ENCODE measurements at places on chromosomes 7 and 10.

GRCh38 chr7:25775570-25775969 is 376.4 kb upstream of the NFE2L3 start:
- no peak for DNase-seq

DNA sequence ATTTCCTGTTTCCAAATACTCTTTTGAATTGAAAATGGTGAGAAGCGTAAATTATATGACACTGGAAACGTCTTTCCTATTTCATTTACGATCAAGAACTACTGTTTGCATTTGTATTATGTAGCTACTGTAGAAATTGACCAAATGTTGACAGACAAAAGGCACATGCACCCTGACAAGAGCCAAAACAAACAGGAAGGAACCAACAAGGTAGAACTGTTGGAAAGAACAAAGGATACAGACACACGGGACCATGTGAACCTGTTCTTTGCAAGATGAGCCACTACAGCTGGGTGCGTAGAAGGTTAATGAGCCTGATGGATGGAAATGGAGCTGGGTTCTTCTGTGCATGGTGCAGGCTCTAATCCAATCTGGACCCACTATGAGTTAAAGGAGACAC is 48.4 kb upstream of the FZD8 start:
- no peak for DNase-seq

GRCh38 chr10:14407567-14407966 is 76.8 kb upstream of the FRMD4A start:
- DNase-seq = no peak

DNA sequence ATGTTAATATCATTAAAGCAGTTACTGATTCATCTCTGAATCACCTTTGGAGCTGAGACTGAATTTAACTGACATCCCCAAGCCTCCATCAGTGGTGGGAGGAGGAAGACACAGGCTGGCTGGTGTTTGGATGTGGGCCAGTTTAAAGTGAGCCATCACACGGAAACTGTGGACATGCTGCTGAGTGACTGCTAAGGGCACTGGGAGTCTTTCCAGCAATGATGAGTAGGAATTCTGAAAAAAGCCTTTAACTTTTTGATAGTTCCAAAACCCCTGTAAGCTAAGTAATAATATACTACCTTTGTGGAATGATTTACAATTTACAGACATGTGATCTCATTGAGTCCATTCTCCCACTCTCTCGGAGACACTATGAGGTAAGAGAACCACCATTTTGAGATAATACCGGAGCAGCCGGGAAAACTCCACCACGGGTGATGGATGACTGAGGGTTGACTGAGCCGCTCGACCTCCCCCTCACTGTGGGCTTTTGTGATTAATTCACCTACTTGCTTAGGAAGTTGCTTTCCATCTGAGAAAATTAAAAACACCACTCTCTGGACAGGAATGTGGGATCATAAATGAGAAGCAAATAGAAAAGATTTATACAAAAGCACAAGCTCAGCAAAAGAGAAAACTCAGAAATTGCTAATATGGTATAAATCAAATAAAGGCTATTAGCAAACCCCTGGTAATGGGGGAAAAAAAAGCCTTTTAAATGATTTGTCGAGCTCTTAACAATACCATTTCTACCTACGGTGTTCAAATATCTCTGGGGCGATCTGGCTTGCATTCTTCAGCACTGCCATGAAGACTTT is 194.8 kb downstream of the FANK1 start:
- peak; percentile 71 for DNase-seq

GRCh38 chr7:120867932-120868331 is 10.0 kb upstream of the TSPAN12 start:
- no peak for DNase-seq

DNA sequence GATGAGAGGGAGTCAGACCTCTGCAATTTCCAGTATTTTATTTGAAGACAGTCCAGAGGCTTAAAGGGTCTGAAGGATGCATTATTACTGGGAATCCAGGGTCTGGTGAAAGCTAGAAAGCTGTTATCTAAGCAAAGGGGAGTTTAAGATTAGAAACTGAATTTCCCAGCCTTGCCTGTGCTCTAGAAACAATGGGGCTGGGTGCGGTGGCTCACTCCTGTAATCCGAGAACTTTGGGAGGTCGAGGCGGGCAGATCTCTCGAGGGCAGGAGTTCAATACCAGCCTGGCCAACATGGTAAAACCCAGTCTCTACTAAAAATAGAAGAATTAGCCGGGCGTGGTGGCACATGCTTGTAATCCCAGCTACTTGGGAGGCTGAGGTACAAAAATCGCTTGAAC is 71.5 kb upstream of the ANLN start:
- DNase-seq = no peak

DNA sequence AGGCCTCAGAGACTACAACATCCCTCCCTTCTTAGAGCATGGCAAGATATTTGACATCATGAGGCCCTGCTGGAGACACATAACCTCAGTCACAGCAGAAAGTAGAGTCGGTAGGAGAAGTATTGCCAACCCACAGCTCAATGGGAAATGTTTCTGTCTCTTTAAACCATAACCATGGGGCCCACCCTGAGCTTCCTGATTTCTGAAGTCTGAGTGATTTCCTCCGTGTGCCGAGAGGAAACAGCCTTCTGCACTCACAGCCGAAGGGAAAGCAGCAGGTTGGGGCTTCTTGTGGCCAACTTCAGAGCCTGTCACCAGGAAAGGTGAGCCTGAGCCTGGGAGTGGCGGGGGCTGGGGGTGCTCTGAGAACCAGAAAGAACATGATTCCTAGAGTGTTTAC is at the start of gene GIMAP1:
TSS of gene GIMAP1 (plus strand) at position 246 of the 400 bp plus-strand sequence. CDS start 2,435 bp downstream, outside the sequence.
- no peak for DNase-seq

- peak; percentile 66 for DNase-seq
These were observed 93.4 kb downstream of the DOCK4 start for GRCh38 chr7:112112822-112113255.

GRCh38 chr7:506921-507622 is 12.6 kb downstream of the PDGFA start:
- no peak for DNase-seq

GRCh38 chr7:130960208-130960988 is 226.4 kb upstream of the KLF14 start:
- peak; percentile 99 for DNase-seq

GRCh38 chr7:83486957-83487356 is 162.0 kb downstream of the SEMA3E start:
- peak; percentile 26 for DNase-seq

DNA sequence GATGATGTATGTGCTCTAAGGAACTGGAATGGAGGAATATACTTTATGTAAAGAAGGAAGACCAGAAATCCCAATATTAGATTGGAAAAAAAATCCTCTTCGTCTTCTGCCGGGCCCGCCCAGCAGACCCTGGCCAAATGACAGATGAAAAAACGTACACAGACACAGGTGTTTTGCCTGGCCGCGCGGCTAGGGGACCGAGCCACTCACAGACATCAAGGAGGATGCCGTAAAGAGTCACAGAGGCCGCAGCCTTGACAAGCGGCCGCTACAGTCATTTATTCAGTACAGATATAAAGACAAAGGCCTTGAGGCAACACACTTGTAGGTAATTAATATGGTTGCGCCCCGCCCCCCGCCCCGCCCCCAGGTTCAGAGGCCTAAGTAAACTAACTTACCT is 594.1 kb downstream of the GRM8 start:
- DNase-seq = no peak

DNA sequence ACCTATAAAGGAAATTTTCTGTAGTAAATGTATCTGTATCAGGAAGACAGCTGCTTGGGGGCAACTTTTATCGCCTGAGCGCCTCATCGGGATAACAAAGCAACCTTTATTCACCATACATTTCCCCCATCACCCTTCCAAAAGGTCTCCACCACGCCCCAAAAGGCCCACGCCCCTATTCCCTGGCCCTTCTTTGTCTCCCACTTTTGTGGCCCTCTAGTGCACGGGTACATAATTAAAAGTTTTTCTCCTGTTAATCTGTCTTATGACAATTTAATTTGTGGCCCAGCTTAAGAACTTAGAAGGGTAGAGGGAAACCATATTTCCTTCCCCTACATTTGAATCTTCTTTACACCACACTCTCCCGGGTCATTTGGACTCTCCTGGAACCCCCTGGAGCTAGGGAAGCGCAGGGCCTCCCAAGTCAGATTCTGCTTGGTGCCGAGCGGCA is 625 bp downstream of the RP9 start:
- peak; percentile 60 for DNase-seq

DNA sequence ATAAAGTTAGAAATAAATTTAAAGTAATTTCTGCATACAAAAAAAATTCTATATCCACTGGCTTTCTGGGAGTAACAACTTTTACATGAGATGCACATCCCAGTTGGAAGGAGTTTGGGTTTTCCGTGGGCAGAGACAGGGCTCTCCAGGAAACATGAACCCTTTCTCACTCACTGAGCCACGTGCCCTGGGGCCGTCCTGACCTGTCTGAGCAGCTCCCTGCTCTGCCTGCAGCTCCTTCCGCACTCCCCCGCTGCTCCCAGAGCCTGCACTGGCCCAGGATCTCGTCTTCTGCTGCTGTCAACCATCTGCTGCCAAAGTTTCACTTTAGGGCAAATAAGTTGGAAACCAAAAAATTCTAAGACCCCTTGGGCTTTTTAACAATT is 169.1 kb downstream of the DIP2C start:
- DNase-seq = peak; percentile 17

DNA sequence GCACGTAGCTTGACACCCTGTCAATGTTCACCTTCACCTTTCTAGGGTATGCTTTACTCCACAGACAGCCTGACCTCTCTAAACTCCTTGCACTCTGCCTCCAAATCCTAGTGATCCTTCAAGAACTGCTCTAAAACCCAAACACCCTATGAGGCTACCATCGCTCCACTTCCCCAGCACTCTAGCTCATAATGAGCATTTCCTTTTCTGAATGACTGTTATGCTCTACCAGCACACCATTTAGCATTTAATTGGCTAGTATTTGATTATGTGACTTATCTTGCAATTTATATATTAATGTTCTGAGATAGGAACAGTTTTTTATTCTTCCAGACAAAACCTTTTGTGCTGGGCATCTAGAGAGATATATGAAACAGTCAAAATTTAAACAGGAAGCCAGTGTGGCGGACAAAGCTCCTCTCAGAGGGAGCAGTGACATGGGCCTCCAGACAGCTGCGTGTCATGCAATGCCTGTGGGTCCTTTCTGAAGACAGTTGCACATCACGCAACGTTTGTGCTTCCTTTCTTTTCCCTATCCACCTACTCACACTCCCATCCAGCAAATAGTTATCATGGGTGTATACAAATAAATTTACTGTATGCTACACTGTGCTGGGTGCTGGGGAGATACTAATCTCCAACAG is 86.3 kb downstream of the ALOX5 start:
- DNase-seq = no peak

DNA sequence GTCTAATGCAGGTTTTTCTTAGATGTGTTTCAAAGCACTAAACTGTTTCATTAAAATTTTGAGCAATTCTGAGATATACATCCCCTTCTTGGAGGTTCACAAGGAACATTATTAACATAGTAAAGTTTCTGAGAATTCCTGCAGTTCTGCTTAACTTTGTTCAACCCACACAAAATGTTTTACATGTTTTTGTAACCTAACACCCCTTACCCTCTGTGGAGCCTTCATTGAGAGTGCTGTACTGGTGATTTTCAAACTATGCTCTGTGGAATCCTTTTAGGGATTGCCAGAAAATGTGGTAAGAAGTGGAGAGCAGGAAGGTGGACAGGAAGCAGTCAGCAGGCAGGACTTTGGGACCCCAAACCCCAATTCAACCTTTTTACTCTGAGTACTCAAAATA is 53.6 kb upstream of the ABCB5 start:
- DNase-seq = peak; percentile 8

- peak; percentile 21 for DNase-seq
These were observed 505.6 kb downstream of the HTR7 start for GRCh38 chr10:90352288-90352687.

GRCh38 chr7:46015107-46015868 is 94.2 kb upstream of the IGFBP3 start:
- peak; percentile 74 for DNase-seq

- DNase-seq = no peak
These were observed 279.3 kb upstream of the SORCS1 start for GRCh38 chr10:107443813-107444212.

DNA sequence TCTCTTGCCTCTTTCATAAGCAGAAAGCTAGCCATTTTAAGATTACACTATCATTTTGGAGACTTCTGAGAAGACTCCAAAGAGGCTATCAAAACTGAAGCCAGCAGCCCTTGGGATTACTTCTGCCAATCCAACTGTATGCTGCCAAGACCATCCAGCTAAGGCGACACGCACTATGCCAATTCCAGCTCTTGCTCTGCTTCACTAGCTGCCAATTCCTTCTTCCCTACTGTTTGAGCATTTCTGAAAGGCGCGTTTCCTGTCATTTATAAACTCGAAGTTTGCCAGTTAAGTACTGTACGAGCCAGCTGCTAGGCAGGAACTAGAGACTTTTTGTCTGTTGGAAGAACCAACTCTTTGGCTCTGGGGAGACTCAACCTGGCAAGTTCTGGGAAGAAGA is 36.5 kb downstream of the MALSU1 start:
- DNase-seq = no peak

GRCh38 chr7:46603780-46604179 is 682.7 kb upstream of the IGFBP3 start:
- DNase-seq = peak; percentile 89

DNA sequence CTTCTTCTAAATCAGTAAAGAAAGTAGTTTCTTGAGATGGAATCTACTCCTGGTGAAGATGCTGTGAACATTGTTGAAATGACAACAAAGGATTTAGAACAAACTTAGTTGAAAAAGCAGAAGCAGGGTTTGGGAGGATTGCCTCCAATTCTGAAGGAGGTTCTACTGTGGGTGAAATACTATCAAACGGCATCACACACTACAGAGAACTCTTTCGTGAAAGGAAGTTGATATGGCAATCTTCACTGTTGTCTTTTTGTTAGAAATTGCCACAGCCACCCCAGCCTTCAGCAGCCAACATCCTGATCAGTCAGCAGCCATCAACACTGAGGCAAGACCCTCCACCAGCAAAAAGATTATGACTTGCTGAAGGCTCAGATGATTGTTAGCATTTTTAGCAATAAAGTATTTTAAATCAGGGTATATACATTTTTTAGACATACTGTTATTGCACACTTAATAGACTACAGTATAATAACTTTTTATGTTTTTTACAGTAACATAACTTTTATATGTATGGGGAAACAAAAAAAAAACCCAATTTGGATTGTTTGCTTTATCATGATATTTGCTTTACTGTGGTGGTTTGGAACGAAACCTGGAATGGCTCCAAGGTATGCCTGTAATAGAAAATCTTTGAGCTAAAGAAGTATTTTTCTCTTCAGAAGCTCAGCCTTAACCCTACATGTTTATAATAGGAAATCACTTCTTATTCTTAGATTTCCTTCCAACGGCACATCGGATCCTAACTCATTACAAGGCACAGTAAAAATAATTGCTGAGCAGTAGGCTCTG is 257.3 kb downstream of the LRMDA start:
- no peak for DNase-seq

DNA sequence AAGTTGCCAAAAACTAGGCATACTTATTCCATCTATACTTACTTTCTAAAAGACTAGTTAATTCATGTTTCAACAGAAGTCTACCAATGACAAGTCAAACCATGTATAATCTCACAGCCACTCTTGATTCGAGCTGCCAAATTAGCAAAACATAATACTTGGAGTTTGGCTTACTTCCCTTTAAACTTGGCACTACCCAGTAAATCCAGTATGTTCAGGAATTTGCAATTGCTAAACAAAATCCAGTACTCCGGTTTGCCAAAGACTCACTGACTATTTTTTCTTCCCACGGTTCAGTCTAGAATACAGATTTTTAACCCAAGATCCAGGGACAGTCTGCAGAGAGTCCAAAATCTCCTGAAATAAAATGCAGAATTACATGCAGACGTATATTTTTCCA is 4.6 kb downstream of the OAT start:
- peak; percentile 13 for DNase-seq
